NCI-H446 (cell line): ENCODE measurements at places on chromosomes 16 and 17.
A peak's percentile ranks its signal among the peaks of the same experiment; 100 is the strongest.

- no peak for DNase-seq
Observed at GRCh38 chr17:59362811-59363205, 31.4 kb downstream of the YPEL2 start.

- no peak for DNase-seq
Observed at GRCh38 chr17:77373299-77374169, 232.8 kb downstream of the SEC14L1 start.

GRCh38 chr16:67563708-67564468 is 1.6 kb downstream of the CTCF start:
- DNase-seq, result no peak

- no peak for DNase-seq
Observed at GRCh38 chr16:28982949-28983348, 1.9 kb upstream of the LAT start.

- DNase-seq, result no peak
Observed at GRCh38 chr17:2101448-2102257, 46.8 kb downstream of the HIC1 start.

GRCh38 chr16:71536752-71537499 is 10.7 kb downstream of the CHST4 start:
- no peak for DNase-seq

GRCh38 chr17:79695797-79696609 is 34.7 kb upstream of the ENPP7 start:
- DNase-seq, result peak; percentile 80

GRCh38 chr16:28025631-28026030 is 37.9 kb downstream of the GSG1L start:
- no peak for DNase-seq

DNA sequence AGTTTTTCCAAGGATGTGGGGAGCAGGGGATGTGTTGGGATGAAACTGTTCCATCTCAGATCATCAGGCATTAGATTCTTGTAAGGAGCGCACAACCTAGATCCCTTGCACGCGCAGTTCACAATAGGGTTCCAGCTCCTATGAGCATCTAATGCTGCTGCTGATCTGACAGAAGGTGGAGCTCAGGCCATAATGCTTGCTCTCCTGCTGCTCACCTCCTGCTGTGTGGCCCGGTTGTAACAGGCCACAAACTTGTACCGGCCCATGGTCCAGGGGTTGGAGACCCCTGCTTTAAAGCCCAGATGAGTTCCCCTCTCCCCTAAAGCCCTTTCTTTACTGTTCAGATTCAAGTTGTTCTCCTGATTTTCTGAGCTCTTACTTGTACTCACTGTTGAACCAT is 44.8 kb downstream of the RNF135 start:
- DNase-seq, result no peak

DNA sequence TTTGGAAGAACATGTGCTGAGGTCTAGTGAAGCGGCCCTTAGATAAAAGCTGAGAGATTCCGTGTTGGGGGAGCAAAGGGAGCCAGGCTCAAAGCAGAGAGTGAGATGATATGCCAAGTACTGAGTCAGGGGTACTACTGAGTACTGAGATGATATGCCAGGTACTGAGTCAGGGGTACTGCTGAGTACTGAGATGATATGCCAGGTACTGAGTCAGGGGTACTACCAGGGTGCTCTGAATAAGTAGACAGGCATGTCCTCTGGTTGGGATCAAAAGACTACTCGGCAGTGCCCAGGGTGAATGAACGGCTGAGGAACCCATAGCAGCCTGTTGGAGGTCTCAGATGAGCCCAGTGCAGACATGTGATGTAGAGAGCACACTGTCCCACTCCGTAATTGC is 239.0 kb downstream of the SOX9 start:
- DNase-seq, result no peak

GRCh38 chr16:73753931-73754330 is 542.7 kb upstream of the PSMD7 start:
- DNase-seq, result peak; percentile 7

GRCh38 chr16:76035689-76036088 is 241.5 kb upstream of the CNTNAP4 start:
- DNase-seq, result no peak

GRCh38 chr17:19725486-19725885 is 9.1 kb upstream of the SLC47A2 start:
- no peak for DNase-seq

DNA sequence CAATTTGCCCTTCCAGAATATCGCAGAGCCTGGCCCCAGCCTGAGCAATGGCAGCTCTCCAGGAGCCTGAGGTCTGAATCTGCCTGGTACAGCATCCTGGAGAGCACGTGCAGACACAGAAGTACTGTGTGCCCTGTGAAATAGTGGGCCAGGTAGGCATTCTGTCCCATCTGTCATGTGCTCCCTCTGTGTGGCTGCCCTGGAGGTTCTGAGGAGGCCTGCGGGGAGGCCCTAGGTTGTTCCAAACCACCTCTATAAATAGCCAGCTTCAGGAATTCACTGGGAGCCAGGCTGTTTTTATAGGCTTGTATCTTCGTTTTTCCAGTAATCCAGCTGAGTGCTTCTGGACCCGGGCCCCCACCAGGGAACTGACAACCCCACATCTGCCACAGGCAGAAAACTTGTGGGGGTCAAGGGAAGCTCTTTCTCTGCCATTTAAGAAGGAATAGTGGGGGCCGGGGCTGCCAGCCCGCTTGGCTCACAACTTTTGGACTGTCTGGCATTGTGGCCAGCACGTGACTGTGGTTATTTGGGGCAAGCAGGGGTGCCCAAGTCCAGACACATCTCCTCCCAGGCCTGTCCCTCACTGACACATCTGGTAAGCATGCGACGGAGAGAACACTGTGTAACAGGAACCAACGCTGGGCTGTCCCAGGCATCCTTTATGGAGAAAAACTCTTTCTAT is 356.3 kb upstream of the TNRC6C start:
- DNase-seq, result no peak

DNA sequence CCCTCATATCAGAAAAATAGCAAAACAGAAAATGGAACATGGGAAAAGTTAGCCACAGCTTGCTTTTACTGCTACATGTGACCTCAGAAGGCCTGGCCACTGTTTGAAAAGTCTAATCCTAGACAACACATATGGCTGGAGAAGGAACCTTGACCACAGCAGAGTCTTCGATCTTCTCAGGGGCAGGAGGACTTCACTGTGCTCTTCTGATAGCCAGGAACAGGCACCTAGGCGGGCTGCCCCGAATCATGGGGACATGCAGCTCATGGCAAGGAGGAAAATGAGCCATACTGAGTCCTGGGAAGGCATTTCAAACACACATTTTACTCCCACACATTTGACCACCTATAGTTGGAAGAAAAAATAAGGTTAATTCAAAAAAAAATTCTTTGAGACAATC is 31.1 kb upstream of the ADORA2B start:
- DNase-seq, result no peak

DNA sequence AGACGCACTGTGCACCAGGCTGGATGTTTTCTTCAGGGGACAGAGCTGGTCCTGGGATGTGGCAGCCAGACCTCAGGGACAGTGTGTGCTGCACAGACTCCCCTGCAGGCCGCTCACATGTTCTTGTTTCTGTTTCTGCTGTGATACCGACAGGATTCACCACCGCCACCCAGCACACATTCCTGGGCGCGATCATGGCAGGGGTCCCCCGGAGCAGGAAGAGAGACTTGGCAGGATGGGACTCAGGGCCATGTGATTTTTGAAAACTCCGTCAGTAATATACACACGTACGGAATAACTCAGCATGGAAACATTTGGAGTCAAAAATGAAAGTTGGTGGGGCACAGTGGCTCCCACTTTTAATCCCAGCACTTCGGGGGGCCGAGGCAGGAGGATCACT is 79.0 kb downstream of the HAPSTR1 start:
- no peak for DNase-seq

DNA sequence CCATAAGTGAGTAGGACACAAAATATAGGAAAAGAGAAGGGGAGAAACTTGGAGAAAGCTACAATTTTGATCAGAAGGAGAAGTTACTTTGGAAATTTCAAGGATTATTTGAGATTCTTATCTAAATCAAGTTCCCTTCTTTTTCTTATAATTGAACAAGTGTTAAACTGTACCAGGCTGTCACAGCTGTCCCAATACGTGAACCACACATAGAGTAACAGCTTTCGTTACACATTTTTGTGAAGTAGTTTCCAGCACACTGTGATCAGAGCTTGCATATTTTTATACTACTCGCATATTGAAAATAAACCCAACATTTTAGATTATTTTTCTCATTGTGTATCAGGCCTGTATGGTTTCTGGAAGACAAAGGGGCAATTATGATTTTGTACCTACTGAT is 412.8 kb upstream of the PSMD7 start:
- no peak for DNase-seq

- no peak for DNase-seq
Observed at GRCh38 chr16:57690782-57691471, 3.7 kb upstream of the DRC7 start.

GRCh38 chr17:36932694-36933511 is 4.4 kb upstream of the LHX1 start:
- DNase-seq, result no peak

GRCh38 chr16:79172976-79173500 is 427.5 kb downstream of the MAF start:
- DNase-seq, result no peak

DNA sequence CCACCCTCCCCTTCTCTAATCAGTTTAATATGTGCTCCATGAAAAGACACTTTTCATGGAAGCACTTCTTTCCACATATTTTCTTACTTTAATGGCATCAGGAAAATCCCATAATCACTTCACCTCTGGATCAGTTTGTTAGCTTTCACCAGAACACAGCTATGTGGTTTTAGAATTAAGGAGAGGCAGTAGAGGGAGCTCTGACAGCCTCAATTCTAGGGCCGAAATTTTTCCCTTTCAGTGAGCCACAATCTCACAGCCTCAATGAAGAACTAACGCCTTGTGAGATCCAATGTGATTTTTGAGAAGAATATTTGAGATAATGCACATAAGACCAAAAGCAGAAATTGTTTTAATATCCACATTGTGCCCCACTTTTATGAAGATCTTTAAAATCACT is 1494.0 kb upstream of the CDH8 start:
- peak; percentile 0 for DNase-seq

GRCh38 chr16:16828913-16829398 is 450.0 kb downstream of the NPIPA7 start:
- no peak for DNase-seq

- no peak for DNase-seq
Observed at GRCh38 chr16:3957344-3957980, 76.9 kb upstream of the CREBBP start.

DNA sequence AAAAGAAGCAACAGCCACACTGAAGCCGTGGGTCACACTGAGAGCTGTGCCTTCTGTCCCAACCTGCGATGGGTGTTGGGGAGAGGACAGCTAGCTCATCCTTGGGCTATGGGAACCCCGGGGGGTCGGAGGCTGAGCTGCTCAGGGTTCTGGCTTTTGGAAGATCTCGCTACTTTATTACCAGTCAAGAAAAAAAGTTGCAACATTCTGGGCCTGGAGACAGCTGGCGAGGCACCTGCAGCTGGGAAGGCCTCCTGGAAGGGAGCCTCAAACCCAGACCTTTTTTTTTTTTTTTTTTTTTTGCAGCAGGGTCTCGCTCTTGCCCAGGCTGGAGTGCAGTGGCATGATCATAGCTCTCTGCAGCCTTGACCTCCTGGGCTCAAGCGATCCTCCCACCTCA is 24.9 kb downstream of the TPSD1 start:
- no peak for DNase-seq

DNA sequence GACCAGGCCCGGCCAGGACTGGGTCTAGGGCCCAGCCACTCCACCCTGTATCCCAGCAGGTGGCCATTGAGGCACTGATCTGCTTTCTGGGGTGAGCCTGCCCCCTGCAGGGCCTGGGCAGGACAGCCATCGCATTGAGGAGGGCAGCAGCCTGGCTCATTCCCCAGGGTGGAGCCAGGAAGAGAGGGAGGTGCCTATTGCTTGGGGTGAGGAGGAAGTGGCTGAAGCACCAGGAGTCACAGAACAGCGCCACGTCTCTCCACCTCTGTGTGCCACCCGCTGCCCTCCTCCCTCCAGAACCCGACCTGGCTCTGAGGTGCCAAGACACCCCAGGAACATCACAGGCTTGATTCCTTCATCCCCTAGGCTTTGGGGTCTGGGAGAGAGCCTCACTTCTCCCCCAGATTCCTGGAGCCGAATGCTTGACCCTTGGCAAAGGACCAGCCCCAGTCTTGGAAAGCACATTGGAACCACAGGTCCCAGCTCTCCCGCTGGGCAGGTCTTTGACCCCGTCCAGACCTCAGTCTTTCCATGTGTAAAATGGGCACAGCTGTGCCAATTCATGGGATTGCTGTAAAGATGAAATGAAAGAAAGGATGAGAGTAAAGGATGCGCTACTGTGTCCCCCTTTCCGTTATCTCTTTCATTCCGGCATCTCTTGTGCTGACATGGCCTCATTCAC is 7.2 kb upstream of the KRT36 start:
- DNase-seq, result no peak

GRCh38 chr17:15260376-15261257 is 4.5 kb downstream of the PMP22 start:
- peak; percentile 70 for DNase-seq

GRCh38 chr17:1045456-1045855 is 48.5 kb downstream of the TIMM22 start:
- no peak for DNase-seq

DNA sequence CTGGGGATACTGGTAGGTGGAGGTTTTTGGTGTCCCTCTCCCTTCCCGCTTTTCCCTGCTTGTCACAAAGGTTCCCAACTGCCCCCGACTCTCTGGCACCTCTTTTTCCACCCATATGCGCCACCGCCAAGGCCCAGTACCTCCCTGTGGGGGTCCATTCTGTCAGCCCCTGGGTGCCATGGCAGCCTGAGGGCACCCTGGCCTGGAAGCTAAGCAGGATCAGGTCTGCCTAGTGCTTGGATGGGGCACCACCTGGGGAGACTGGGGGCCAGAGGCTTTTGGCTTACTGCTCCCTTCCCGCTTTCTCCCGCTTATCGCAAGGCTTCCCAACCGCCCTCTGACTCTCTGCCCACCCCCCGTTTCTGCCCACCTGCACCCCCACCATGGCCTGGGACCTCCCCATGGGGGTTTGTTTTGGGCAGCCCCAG is 2286.4 kb downstream of the TP53TG3F start:
- DNase-seq, result no peak

GRCh38 chr16:50635505-50636392 is 45.4 kb downstream of the SNX20 start:
- DNase-seq, result no peak

GRCh38 chr16:15507959-15508627 is 73.7 kb downstream of the BMERB1 start:
- no peak for DNase-seq

GRCh38 chr16:49369651-49370611 is 3.7 kb upstream of the C16orf78 start:
- peak; percentile 15 for DNase-seq

GRCh38 chr16:16093628-16094332 is 129.5 kb downstream of the ABCC6 start:
- no peak for DNase-seq

GRCh38 chr17:61232871-61233270 is 166.8 kb upstream of the TBX2 start:
- no peak for DNase-seq

GRCh38 chr17:56098746-56099145 is 54.5 kb upstream of the ANKFN1 start:
- DNase-seq, result no peak

GRCh38 chr16:84497418-84498222 is 6.8 kb downstream of the MEAK7 start:
- DNase-seq, result no peak
